ENCODE measurements at places on chromosomes 5 and 9.

- DNase-seq, result no peak
Observed at GRCh38 chr9:16265688-16266087, 604.8 kb downstream of the BNC2 start.

DNA sequence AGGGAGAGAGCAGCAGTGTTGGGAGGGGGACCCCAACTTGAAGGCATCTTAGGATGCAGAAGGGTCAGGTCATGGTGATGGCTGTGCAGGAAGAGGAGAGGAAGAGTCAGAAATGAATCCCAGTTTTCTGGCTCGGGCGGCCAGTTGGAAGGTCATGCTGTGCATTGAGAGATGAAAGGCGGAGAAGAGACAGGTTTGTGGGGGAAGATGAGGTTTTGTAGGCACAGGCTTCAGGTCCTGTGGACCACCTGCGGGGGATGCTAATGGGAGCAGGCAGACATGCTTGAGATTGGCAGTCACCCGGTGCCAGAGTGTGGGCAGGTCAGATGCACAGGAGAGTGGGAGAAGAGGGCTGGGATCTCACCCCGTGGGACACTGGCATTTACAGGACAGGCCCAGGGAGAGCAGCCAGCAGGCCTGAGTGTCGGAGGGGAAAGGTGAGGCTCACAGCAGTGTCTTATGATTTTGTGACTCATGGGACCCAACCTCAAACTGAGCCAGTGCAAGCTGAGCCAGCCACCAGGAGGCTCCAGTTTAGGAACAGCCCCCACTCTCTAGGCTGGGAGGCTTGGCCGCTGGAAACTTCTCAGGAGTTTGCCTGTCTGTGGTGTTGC is 17.5 kb downstream of the STXBP1 start:
- no peak for DNase-seq

DNA sequence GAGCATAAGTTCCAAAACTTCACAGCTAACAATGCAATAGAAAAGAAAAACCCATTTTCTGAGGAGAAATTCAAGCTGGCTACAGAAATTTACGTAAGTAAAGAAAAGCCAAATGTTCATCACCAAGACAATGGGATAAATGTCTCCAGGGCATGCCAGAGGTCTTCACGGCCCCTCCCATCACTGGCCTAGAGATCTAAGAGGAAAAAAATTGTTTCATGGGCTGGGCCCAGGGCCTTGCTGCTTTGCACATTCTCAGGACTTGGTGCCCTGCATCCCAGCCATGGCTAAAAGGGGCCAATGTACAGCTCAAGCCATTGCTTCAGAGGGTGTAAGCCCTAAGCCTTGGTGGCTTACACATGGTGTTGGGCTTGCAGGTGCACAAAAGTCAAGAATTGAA is 443.6 kb downstream of the ELAVL2 start:
- no peak for DNase-seq

DNA sequence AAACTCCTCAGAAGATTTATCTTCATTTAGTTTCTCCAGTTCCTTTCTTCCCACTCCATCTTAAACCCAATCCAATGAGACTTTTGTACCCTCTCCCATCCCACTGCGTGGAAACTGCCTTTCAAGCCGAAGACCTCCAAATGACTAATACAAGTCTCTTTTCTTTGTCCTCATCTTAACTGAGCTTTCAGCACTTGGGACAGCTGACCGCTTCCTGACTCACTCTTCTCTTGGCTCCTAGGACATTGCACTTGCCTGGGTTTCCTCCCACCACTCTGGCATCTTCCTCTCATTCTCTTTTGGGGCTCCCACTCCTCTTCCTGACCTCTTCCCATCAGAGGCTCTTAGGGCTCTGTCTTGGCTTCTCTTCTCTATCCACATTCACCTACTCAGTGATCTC is 243.7 kb downstream of the HSPA4 start:
- DNase-seq, result no peak

DNA sequence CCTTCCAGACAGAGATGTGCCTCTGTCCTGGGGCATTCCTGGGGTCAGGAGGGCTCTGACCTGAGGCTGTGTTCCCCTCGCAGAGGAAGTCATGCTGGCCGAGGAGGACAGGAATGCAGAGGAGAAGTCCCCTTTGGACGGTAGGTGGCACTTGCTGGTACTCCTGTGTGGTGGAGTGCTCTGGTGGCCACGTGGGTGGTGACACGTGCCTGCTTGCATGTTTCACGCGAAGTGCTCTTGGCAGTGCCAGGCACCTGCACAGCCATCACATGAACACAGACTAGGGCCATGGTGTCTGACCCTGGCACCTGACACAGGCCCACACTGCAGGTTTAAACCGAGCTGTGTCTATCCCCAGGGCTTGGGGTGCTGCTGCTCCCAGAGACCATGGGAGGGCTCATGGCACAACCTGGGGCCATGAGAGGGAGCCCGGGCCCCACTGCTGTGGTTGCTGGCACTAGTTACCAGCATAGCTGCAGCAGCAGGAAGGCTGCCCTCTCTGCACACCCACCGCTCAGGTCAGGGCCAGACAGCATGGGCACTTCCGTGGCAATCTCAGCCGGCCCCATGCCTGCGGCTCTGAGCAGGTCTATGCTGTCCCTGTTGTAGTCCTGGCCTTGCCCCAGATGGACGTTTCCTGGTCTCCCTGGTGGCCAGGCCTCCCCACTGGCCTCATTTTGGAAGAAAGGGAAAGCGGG is 79.3 kb downstream of the CACNA1B start:
- DNase-seq, result no peak

- DNase-seq, result no peak
Observed at GRCh38 chr9:28600226-28600625, 1026.9 kb upstream of the C9orf72 start.

- no peak for DNase-seq
Observed at GRCh38 chr9:1966725-1967366, 48.3 kb upstream of the SMARCA2 start.

DNA sequence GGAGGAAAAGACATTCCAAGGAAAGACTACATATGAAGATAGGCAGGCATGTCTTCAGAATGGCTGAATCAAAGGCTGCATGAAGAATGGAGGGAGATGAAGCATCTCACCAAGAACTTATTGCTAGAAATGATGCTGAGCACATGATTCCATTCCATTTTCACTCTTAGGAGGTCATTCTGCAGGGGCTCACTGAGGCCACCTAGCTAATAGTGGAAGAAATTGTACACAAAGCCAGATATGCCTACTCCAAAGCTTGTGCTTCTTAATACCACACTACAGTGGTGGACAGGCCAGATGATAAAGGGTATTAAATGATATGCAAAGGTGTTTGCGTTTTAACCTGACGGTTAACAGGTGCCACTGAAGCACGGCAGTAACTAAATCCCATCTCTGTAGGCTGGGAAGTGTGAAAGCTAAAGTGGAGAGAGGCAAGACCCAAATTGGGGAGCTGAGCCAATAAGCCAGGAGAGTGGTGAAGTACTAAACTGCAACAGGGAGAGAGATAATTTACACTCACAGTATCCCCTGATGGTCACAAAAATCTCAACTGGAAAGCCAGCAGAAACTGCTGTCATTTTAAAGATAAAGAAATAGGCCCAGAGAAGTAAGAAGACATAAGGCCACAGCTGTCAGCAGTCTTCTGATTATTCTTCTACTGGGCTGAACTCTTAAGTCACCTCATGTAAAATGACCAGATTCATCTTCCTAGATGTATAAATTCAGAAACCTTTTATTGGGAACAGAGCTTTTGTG is 14.6 kb downstream of the NDUFA8 start:
- DNase-seq, result no peak

All from NCI-H1436 treated with DMSO at 0.1 percent for 48 hours (cell line).